ENCODE measurements at places on chromosomes 4 and X.
A peak's percentile ranks its signal among the peaks of the same experiment; 100 is the strongest.

- no peak for DNase-seq
Observed at GRCh38 chr4:79211490-79211889, 114.4 kb downstream of the NAA11 start.

DNA sequence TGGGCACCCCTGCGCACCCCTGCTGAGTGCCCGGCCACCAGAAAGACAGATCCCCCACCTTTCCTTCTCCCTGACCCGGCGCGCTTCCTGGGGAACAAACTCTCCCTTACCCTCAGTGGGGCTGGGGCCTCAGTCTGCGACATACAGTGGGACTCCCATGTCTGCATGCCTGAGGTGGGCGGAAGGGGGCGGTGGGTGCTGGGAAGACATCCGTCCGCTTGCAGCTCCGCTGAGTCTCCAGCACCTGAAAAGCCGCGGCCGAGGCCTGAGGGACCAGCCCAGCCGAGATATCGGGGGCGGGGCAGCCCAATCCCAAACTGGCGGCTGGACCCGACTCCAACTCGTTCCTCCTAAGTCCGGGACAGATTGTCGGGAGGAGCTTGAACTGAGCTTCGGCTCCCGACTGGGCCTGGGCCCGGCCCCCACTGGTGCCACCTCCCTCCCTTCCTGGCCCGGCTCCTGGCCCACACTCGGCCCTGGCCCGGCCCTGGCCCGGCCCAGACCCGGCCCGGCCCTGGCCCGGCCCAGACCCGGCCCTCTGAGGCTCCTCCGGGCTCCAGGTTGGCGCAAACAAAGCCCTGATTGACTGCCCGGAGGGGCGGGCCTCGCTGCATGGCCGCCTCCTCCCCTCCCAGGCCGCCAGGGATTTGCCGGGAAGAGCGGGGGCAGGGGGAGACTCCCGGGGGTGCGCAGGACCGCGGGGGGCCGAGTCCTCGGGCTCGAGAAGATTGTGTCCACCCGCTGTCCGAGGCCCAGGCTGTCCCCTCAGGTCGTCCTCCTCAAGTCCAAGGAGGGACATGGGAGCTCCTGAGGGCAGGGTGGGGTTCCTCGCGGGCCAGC is 877 bp upstream of the SLC16A2 start:
- peak; percentile 33 for DNase-seq

- DNase-seq: peak; percentile 66
Observed at GRCh38 chr4:123444290-123444731, 47.7 kb downstream of the SPRY1 start.

GRCh38 chrX:133390676-133391075 is 24.6 kb downstream of the GPC4 start:
- DNase-seq: no peak
